Endothelial cell (in vitro differentiated cells): ENCODE measurements at places on chromosomes 6 and 20. TPM values are rescaled to one million over a fixed set of nuclear protein-coding genes. Genes with fewer than 3 reads are reported as not detected.

GRCh38 chr20:45621593-45621992 is 7.9 kb upstream of the WFDC10A start:
- no peaks in the 10 kb centered on the region for H3K4me1 ChIP-seq
- H3K36me3 ChIP-seq: no peaks in the 10 kb centered on the region
- no peak overlapping the region for H3K27ac ChIP-seq
- no peak for DNase-seq
- no peak overlapping the region for H3K4me3 ChIP-seq

DNA sequence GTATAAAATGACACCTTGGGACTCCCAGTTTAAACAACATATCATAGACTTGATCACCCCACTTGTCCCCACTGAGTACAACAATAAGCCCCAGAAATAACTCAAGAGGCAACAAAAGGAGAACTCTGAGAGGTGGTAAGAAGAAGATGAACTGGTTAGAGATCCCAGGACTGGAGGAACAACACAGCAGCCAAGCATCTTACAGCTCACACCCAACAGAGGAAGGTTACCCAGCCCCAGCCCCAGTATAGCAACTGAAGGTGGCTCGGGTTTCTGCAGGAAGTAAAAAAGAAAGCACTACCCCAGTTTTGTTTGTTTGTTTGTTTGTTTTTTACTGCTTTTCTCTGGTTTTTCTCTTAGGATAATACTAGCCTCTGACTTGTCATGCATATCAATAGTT is 17.1 kb upstream of the TGM6 start:
- H3K36me3 ChIP-seq: no peaks in the 10 kb centered on the region
- H3K27me3 ChIP-seq: no peaks in the 10 kb centered on the region
- H3K4me3 ChIP-seq: no peak overlapping the region
- H3K4me1 ChIP-seq: no peaks in the 10 kb centered on the region
- no peak overlapping the region for H3K27ac ChIP-seq

DNA sequence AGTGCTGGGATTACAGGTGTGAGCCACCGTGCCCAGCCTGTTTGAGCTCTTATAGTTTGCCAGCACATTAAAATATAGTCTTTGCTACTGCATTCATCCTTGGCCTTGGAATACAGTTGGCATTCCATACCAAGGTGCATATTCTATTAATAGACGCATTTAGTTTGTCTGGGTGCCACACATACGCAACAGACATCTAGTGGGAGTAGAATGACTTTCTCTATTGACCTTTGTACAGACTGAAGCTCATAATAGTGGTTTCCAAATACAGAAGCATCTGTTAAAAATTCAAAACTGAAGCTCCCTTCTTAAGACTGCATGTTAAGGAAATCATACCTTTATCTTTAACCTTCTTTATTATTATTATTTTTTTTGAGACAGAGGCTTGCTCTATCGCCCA is 46.7 kb upstream of the FNDC1 start:
- no peaks in the 10 kb centered on the region for H3K36me3 ChIP-seq
- no peak overlapping the region for H3K4me3 ChIP-seq
- DNase-seq: no peak
- no peak overlapping the region for H3K27ac ChIP-seq
- H3K4me1 ChIP-seq: no peaks in the 10 kb centered on the region

DNA sequence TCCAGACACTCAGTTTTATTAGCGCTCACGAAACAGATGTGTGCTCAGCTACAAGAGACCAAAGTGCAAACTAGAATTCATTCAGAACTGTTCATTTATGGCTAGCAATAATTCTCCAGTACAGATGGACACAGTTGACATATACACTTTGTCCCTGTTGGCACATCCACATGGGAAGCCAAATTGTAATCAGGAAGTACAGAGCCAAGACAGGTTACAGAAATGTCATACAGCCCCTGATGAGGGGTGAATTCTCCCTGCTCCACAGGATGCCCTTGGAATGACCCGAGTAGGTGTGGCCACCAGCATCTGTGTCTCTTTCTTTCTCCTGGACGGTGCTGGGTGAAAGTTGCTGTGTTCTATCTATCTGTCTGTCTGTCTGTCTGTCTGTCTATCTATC is 7.6 kb downstream of the DHX35 start:
- H3K4me3 ChIP-seq: no peak overlapping the region
- H3K4me1 ChIP-seq: peaks cover 18% of the 10 kb centered on the region
- H3K27me3 ChIP-seq: no peaks in the 10 kb centered on the region
- no peak overlapping the region for H3K27ac ChIP-seq

Gene SLC26A8
- 0.97 TPM for total RNA-seq
